ENCODE measurements at places on chromosomes 5 and 9.

DNA sequence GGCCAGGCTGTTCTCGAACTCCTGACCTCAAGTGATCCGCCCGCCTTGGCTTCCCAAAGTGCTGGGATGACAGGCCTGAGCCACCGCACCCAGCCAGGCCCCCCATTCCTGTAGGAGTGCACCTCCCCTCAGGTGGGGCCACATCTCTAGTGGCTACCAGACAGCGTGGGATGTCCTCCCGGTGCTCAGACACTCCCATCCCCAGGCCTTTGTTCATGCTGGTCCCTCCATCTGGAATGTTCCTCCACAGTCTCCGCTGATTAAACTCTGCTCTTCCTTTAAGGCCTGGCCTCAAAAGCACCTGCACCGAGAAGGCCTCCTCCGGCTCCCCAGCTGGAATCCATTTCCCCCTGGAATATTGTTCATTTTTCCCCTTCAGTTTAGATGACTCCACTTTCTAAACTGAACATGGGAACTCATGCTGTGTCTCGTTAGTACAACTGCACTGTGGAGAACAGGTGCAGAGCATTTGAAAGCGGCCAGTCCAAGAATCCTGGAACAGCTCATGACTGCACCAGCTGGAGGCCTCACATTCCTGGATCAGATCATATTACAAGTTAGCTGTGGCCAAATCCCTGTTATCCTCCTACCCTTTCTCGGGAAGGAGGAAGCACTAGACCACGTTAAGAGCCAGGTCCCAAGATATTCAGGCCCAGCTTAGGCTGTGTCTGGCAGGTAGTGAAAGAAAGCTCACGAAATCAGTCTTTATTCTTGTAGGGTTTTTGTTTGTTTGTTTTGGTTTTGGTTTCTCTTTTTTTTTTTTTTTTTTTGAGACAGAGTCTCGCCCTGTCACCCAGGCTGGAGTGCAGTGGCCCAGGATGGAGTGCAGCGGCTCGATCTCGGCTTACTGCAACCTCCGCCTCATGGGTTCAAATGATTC, 10.8 kb upstream of the PRRC2B start:
- DNase-seq = peak; percentile 75

GRCh38 chr5:77645158-77645994, 6.9 kb upstream of the OTP start:
- DNase-seq = no peak

DNA sequence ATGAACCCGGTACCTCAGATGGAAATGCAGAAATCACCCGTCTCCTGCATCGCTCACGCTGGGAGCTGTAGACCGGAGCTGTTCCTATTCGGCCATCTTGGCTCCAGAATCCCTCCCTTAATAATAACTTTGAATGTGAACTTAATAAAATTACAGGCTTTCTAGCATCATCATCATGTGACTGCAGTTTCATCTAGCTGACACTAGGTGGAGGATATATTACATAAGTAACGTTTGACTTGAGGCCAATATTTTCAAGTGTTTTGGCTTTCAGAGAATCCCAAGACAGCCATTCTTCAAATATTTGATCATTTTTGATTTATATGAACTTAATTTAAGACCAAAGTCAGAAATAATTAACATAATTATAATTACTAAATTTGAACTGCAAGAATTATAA, 474.9 kb upstream of the CDH10 start:
- DNase-seq = no peak

- no peak for DNase-seq
These were observed 179.2 kb downstream of the FRMD3 start for GRCh38 chr9:83359039-83359438.

- DNase-seq = no peak
These were observed 42.3 kb downstream of the ZNF883 start for GRCh38 chr9:112969730-112970129.

DNA sequence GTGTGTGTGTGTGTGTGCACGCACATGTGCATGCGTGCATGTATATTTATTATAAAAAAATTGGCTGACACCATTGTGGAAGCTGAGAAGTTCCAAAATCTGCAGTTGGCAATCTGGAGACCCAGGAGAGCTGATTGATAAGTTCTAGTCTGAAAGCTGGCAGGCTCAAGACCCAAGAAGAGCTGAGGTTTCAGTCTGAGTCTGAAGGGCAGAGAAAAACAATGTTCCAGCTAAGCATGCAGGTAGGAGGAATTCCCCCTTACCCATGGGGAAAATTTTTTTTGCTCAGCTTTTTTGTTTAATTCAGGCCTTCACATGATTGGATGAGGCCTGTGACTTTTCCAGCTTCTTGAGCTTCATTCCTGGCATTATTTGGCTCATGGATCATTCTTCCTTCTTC, 31.2 kb upstream of the ACTBL2 start:
- no peak for DNase-seq

GRCh38 chr9:127916720-127917581, at the start of gene ST6GALNAC4:
ST6GALNAC4 (minus strand) TSS chr9:127917041; CDS start chr9:127916419, 622 bp downstream.
- peak; percentile 88 for DNase-seq

- DNase-seq = peak; percentile 34
These were observed 15.1 kb downstream of the ROPN1L start for GRCh38 chr5:10456583-10457420.

DNA sequence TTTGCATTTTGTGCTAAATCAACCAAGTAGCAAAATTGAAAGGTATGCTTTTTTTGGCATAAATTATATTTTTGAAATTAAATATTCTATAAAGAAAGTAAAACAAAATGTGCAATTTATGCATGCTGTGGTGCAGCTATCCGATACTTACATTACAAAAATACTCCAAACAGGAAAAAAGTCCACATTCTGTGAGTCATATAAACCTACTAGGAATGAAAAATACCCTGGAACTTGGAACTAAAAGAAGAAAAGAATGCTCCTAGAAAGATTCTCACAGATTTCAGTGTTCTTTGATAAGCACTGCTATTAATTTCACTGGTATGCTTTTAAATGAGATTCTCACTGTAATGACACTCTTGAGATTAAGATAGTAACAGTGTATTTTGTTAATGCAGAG, 92.6 kb downstream of the OSMR start:
- DNase-seq = peak; percentile 37

DNA sequence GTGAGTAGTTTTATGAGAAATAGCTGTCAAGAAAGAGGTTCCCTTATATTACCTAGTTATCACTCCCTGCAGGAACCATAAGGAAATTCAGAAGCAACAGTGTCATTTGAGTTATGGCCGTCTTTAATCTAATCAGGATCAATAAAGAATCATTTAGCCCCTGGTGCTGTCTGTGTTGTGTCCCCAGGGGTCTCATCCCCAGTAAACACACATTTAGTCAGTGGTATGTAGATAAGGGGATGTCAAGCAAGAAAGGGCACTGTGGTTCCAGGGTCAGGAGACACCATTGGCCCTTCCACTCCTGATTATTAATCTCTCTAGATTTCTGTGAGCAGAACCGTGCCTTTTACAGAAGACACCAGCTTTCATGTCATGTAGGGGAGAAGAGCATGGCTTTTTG, 158.0 kb upstream of the SEMA6A start:
- DNase-seq = no peak

DNA sequence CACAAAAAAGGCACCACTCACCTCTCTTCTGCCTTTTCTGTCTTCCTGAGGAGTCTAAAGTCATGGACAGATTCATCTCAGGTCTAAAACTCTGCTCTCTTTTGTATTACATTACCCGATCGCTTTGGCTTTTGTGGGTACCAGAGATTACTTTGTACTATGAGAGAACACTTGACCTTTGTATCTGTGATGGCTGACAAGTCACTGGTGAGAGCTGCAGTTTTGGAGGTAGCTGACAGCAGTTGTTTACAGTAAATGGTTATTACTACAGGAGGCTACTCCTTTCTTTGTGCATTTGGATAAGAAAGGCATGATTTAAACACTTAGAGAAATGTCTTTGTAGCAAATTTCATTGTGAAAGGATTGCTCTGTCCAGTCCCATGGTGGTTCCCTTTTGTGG, 307.3 kb downstream of the FBXL17 start:
- no peak for DNase-seq

DNA sequence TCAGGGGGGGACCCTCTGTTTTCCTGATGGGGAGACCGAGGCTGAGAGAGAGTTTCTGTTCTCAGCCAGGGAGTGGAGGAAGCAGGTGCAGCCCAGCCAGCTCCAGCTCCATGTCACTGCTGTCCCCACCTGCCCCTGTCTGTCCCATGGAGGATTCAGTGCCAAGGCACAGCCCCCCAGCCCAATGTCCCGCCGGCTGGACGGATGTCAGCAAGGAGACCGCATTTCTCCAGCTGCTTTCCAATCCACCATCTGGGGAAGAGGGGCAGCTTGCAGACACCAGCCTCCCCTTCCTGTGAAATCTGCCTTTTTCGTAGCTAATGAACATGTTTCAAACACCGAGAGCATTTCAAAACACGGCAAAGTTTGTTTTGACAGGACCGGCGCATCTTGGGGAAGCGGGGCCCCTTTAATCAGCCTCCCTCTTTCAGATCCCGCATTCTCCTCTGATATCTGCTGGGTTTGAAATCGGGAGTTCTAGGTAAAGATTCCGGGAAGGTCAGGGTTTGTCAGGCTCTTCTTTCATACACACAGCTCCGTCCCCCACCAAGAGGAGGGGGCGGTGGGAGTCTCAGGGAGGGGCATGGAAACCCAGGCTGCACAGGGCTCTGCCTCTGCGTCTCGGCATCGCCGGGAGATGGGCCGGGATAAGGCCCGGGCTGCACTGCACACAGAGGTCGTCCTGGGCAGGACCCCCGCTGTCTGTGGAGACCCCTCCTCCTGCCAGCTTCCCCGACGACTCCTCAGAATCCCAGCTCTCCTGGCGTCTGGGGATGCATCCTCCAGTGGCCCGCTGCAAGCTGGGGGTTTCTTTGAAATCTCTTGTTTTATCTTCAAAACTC, 74.8 kb downstream of the NEK6 start:
- no peak for DNase-seq

DNA sequence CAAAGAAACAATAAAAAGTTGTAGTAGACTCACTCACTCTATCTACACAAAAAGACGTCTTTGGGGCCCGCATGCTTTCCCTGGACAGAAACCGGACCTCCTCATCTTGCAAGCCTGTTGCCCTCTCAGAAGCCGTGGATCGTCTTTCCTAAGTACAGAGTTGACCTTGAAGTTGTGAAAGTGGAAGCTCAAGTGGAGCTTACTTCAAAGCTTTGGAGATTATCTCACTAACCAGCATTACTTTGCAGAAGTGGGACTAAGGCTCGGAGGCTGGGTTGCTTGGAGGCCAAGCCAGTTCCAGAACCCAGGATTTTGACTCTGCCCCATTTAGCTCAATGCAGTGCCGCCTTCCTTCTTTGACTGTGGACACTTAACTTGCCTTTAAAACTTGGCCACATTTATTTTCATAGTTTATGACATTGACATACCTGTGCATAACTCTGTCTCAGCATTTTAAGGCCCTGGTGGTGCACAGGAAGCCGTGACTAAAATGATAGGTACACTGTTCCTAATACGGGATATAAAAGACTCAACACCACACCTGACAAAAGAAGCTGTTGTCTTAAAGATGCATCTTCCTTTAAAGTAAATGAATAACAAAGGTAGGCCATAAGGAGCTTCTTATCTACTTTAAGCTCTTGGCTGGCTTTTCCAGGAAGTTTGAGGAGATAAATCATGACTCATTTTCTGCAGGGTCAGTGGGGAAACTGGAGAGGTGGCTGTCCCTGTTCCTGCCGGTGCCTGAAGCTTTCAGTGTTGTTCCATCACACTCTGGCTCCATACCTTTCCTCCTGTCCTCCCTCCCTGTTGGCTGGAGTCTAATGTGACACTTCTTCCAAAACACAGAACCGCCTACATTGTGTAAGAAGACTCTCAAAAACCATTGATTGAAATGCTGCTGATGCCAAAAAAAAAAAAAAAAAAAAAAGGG, 10.7 kb downstream of the SLC25A25 start:
- DNase-seq = peak; percentile 58

GRCh38 chr5:58501778-58502417, 10.7 kb downstream of the GAPT start:
- DNase-seq = no peak

GRCh38 chr5:171702135-171702770, 83.4 kb upstream of the SMIM23 start:
- DNase-seq = no peak

DNA sequence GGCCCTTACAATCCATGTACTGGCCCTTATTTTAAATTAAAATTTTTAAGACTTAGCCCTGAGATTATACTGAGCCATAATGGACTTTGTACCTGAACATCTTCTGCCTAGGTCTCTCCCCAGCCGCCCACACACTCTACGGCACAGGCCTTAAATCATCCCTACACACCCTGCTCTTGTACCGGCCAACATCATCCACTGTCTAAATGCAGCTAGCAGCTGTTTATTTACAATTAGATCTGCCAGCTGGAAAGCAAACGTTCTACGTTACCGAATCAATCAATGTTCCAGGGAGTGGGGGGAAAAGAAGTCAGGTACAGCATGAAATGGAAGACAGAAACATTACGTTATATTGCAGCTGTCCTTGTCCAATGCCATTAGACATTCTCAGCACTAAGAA, 88.4 kb upstream of the GRAMD2B start:
- DNase-seq = no peak

GRCh38 chr5:135545099-135545498, 9.3 kb upstream of the NEUROG1 start:
- no peak for DNase-seq

DNA sequence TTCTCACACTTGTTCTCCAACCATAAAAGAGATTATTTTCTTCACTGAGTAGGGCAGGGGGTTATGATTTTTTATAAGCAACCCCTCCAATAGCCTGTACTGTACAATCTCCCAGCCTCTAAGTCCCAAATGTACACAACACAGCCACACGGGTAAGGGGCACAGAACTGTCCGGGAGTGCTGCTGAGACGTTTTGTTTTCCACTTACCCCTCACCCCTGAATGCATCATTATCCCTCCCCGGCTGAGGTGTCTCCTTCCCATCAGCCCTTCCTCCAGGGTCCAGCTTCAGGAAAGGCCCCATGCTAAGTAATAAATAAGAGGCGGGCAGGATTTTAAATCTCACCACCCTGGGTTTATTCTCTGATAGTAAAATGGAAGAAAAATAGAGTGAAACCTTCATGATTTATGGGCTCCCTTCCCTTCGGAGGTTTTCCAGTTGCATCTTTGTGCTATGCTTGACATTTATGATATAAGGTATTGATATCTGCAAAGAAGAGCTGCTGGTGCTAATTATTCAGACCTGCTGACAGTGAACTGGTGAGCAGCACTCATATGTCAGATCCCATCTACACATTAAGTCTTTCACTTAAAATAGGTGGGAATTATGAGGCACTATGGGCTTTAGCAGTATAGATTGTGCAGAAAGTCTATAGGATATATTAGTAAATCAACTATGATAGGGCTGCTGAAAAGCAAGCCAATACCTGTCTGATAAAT, 67.2 kb upstream of the MEGF10 start:
- DNase-seq = no peak
